Fibroblast of skin of back (primary cell): ENCODE measurements at places on chromosomes 6 and 20.

DNA sequence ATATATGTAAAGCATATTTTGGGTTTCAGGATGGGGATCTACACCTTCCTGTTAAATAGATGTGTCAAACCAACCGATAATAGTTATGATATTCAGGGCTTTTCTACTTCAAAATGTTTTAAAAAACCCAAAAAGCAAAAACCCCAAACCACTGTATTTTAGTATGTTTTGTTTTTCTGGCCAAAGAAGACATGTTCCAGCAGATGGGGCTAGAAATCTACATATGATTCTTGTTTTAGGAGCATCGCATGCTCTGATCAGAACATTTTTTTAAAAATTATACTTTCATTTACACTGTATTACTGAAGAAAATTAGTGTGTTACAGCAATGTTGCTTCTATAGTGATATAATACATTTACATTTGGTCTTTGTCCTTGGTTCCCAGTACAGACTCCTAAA is 11.0 kb downstream of the RMND1 start:
- DNase-seq = peak; percentile 42

- DNase-seq = no peak
Observed at GRCh38 chr6:21208081-21208795, 385.3 kb upstream of the SOX4 start.

DNA sequence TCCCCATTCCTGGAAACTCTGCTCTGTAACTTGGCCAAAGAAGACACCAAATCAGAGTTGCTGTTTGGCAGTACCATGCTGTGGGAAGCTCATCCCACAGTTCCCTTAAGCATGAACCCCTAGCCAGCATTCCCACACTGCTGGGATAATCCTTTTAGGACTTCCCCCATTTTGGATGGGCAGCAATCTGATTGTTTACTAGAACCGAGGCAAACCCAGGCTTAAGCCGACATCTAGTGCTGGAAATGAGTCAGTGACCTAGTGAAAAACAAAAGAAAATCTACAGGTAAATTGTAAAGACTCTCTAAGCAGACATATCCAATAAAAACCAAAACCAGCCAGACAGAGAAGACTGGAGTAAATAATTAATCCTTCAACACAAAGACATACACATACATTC is 5.2 kb downstream of the DNAH8 start:
- DNase-seq = no peak

GRCh38 chr6:140736231-140736630 is 1361.8 kb upstream of the CITED2 start:
- DNase-seq = peak; percentile 79

DNA sequence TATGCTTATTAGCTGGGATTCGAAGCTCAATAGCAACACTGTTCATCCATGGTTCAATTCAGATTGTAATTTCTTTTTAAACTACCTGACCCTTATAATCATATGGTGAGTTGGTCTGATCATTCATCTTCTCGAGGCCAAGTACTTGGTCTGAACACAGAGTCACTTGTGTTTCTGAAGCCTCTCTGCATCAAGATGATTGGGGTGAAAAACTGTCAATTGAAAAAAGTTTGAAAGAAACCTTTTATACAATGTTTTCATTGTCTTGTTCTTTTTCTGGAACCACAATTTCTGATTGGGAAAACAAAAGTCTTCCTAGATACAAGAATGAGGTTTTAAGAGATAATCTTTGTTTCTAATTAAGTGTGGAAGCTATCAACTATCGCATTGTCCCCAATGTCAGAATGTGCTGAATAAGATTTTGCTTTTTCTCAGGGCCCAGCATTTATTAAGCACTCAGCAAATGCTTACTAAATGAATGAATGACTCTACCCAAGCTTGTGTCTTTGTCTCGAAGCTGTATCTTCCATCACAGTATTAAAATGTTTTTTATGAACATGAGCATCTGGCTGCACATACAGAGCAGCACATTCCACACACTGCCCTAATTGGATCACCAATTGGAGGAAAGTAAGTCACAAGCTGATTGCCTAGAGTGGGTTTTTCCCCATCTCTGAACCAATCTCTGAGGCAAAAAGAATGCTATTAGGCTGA is 45.0 kb upstream of the MOXD1 start:
- DNase-seq = no peak

GRCh38 chr6:4405621-4406212 is 270.3 kb upstream of the ECI2 start:
- DNase-seq = no peak
